ENCODE measurements at places on chromosomes 3 and 15.

- no peak for DNase-seq
Measured at GRCh38 chr3:62036726-62037125, 336.6 kb downstream of the FEZF2 start.

- no peak for DNase-seq
Measured at GRCh38 chr15:39833515-39833981, 50.9 kb upstream of the FSIP1 start.

DNA sequence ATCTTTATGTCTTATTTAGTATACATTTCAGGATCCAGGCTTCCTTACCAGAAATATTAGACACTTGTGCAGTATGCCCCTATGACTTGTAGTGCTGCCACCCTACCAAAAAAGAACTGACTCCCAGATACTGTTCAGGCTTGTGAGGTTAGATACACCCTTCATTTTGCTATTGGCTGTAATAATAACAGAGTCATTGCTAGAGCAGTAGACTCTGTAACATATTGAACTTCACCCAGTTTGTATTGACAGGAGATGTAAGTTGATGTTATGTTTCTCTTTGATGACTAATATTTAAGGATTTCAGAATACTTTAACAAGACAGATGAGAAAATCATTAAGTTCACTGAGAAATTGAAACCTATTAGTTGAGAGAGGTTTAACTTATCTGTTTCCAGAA lies 32.9 kb downstream of the RNF111 start:
- DNase-seq = no peak

- DNase-seq = no peak
Measured at GRCh38 chr15:64151727-64152506, at the start of gene SNX22. Gene SNX22 (plus strand): TSS chr15:64151731. CDS start chr15:64151776, 45 bp downstream.

DNA sequence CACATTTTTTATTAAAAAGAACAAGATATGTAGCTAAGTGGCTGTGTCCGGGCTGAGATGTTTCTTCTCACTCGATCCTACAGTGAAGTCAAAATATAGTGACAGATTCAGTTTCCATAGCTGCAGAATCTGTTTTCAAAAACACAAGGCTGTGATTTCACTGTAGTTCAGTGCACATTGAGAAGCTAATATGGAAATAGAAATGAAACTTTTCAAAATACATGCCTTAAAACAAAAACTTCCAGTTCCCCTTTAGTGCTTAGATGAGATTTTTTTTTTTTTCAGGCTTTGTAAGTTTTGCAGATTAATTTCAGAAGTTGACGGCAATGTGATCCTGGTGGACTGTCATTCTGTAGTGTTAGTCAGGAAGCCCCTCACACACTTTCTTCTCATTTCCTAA lies 23.8 kb upstream of the TRAK1 start:
- no peak for DNase-seq

Data from endothelial cell (in vitro differentiated cells).